ENCODE measurements at places on chromosomes 16 and 17.

DNA sequence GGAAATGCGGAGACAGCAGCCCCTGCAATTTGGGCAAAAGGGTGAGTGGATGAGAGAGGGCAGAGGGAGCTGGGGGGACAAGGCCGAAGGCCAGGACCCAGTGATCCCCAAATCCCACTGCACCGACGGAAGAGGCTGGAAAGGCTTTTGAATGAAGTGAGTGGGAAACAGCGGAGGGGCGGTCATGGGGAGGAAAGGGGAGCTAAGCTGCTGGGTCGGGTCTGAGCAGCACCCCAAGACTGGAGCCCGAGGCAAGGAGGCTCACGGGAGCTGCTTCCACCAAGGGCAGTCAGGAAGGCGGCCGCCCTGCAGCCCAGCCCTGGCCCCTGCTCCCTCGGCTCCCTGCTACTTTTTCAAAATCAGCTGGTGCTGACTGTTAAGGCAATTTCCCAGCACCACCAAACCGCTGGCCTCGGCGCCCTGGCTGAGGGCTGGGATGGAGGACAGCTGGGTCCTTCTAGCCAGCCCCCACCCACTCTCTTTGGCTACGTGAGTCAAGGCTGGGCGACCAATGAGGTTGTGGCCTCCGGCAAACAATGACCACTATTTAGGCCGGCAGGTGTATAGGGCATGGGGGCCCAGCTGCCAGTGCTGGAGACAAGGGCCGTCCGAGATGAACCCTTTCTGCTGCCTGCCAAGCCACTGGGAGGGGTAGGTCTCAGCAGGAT lies 507 bp downstream of the SERPINF1 start:
- DNase-seq, result no peak

GRCh38 chr16:3118204-3118790 lies 5.9 kb downstream of the ZNF205 start:
- no peak for DNase-seq

- DNase-seq, result no peak
These were observed 545.3 kb upstream of the SALL1 start for GRCh38 chr16:51696376-51696775.

DNA sequence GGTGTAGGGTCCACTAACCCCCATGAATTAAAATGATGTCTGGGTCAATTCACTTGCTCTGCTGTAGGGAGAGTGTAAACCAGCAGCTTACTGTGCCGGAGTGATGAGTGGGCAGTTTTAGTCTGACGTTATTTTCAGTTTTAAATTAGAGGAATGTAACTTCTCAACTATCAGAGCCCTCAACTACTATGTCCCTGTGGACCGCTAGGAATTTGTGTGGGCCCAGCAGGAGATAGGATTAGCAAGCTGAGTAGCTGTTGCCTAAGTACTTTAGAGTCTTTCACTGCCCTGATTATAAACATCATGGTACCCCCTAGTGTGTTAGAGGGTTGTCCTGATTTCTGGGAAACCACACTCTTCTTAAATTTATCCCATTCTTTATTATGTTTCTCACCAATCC lies 11.4 kb downstream of the MARVELD3 start:
- peak; percentile 88 for DNase-seq

DNA sequence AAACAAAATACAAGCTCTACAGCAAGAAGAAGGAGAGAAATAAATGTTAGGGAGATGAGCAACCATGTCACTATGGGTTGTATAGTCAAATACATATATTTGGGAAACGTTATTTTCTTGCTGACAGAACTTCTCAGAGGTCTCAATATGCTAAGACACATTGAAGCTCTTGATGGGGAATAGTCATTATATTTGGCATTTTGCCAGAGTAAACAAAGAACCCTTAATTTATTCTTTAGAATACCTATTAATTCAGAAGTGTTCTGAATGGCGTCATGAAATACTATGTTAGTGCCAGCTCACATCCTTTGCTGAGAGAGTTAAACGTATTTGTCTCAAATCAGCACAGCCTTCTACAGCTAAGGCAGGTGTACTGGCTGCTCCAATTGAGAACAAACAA lies 458.9 kb downstream of the CDH13 start:
- DNase-seq, result no peak

GRCh38 chr17:50447870-50448595 lies 20.6 kb downstream of the CHAD start:
- no peak for DNase-seq

- DNase-seq, result no peak
These were observed 97.1 kb downstream of the SHISA9 start for GRCh38 chr16:12998361-12999085.

DNA sequence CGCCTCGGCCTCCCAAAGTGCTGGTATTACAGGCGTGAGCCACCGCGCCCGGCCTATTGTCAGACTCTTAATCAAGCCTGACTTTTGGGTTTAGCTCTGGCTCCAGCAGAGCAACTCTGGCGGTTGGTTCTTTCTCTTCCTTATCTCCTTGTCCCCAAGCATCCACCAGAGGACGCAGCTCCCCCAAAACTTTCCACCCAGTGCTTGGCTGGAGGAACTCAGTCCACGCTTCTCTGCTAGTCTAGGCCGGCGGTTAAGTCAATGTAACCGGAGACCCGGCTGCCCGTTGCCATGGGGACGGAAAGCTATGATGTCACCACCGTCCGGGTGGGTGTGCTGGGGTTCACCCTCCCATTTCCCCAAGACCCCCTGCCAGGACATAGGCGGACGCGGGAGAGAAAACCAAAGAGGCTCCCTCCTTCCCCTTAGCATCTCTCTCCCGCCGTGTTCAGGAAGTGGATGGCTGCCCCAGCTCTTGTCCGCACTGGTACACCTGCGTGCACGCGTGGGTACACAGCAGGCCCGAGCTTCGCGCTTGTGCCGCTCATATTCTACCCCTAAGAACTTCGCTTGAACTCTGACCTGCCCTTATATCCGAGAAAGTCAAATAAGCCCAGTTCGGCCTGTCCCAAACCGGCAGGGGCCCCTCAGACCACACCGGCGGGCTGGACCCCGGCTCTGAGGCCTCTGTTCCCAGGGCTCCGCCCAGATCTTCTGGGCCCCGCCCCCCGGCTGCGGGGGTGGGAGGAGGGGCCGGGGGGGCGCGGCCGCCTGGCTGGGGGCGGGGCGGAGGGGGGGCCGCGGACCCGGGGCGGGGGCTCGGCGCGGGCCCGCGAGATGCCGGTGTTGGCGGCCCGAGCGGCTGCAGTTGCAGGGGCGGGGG lies at the start of gene RND2:
Gene RND2, plus strand, starts transcription at position 825 of the 883 bp plus-strand sequence. CDS start 117 bp downstream, outside the sequence.
- peak; percentile 90 for DNase-seq
